Right renal pelvis (tissue), 4 donors: ENCODE measurements at places on chromosomes 4 and X. TPM values are rescaled to one million over a fixed set of nuclear protein-coding genes. Genes with fewer than 3 reads are reported as not detected.

Gene PAGE5
- polyA plus RNA-seq = not detected

Gene GAGE1
- polyA plus RNA-seq = not detected

Gene IL15
- 2.0 TPM for polyA plus RNA-seq

Gene GRID2
- polyA plus RNA-seq = 7.4 TPM

- DNase-seq = no peak
These were observed 16.0 kb downstream of the KLKB1 start for GRCh38 chr4:186243331-186243730.

- no peak for DNase-seq
These were observed 55.6 kb downstream of the CYLC1 start for GRCh38 chrX:83916525-83916924.

DNA sequence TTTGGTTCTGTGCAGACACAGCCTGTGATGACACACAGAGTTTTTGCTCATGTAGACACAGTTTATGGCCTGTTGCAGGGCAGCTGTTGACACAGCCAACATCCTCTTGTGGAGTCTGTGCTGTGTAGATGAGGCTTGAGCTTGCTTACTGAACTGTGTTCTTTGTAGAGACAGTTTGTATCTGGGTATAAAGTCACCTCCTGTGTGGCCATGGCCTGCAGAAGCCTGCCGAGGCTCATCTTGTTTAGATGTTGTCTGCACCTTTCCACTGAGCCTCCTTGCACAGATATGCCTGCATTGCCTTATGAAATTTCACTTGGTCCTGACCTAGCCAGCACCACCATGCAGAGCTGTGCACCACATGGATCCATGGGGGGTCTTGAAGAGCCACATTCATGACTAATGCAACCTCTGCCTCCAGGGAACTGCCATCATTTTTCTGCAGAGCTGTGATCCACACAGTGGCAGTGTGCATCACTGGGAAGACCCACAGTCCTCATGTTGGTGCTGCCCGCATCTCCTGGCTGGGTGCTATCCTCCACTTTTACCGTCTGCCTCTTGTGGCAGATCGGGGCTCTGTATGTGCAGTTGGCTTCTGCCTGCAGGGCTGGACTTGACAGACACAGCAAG, 198.0 kb upstream of the MAMLD1 start:
- no peak for DNase-seq

DNA sequence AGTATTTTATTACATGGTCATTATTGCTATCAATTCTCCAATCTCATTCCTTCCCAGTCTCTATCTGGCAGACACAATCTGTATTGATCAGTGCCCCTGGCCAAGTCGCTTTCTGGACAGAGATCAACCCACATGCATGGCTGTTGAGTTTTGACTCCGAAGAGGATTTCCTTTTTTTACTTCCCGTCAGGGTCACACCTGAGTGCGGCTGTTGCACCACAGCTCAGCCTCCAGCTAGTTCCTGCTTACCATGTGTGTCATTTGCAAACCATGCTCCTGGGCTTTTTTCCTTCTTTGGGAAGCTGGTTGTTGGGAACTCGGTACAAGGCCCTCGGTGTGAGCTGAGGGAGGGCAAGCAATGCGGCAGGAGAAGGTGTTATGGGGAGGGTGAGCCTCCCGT, 11.7 kb downstream of the MAGED2 start:
- no peak for DNase-seq

DNA sequence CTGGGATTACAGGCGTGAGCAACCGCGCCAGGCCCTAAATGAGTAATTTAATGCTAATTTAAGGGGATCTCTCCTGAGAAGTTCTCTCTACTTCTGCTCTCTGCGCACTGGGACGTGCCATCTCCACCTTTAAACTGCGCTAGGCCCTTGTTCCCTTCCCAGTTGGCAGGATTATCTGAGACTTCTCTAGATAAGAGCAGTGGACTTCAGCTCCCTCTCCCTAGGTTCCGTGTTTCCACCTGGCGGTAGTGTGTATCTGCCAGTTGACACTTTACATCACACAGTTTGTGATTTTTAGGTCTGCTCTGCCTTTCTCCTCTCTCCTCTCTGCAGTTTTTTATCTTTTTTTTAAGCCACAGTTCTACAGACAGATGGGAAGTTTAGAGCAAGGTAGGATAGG, 40.2 kb downstream of the ARHGAP10 start:
- no peak for DNase-seq

- no peak for DNase-seq
These were observed 28.8 kb upstream of the GRIA3 start for GRCh38 chrX:123155327-123155726.

- no peak for DNase-seq
These were observed 492 bp upstream of the HDAC8 start for GRCh38 chrX:72573158-72573511.

DNA sequence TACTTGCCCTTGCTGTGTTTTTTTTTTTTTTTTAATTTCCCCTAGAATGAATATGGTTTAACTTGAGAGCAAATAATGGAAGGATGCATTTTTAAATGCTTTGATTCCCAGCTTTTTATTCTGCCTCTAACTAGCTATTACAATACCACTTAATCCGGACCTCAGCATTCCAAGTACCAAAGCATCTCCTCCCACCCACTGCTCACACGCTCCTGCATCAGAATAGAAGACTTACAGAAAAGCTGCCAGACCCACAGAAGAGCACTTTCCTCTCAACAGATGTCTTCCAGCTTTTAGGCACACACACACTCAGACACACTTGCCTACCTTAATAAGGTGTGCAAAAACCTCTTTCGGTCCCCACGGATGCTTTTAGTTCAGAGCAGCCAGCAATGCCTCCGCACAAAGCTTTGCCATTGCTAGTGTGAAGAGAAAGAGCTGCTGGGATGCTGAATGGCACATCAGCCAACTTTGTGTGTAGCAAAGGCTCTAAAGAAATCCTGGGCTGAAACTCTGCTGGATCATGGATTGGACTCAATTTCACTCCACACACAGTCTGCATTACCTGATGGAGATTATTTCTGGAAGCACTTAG, 1056.2 kb downstream of the DMD start:
- DNase-seq = no peak

GRCh38 chr4:40335525-40335894, 377 bp downstream of the CHRNA9 start:
- DNase-seq = no peak

DNA sequence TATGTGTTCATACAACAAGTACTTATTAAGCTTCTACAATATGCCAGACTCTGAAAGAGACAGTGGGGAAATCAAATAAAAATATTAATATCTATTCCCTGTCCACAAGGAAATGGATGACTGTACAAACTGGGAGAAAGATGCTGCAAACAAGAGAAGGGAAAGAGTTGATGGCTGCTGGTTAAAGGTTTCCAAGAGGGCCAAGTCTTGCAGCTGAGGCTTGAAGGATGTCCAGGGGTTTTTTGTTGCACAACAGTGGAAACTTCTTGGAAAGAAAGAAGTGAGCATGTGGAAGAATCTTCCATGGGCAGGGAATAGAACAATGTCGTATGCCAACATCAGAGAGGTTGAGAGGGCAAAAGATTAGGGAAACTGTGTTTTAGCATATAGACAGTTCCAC, 95.8 kb downstream of the MID1 start:
- no peak for DNase-seq

DNA sequence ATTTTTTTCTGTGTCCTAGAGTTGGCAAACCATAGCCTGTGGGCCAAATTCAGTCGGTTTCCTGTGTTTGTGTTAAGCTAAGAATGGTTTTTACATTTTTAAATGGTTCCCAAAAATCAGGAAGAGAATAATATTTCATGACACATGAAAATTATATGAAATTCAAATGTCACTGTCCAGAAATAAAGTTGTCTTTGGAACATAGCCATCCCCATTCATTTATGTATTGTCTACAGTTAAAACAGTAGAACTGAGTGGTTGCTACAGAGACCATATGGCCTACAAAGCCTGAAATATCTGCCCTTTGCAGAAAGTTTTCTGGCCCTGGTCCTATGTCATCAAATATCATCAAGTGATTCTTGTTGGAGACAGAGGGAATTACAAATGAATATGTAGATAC, 15.5 kb downstream of the FRMPD4 start:
- DNase-seq = no peak
